Motor neuron (in vitro differentiated cells): ENCODE measurements at places on chromosomes 5 and 9.

DNA sequence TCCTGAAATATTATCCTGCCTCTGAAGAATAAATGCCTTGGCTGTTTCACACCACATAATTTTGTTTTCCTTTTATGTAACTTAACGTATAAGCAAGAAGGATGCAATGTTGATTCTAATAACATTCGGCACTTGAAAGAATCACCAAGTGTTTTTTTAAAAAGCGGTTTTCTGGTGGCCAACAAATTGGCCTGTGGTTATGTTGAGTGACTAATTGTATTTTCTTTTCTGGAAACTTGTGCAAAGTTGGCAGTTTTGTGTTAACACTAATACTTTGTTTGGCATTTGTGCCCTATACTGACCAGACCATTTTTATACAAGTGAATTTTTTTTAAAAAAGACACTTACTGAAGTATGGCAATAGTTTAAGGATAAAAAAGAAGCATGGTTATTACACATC is 452.7 kb downstream of the BNC2 start:
- ATAC-seq, result no peak

DNA sequence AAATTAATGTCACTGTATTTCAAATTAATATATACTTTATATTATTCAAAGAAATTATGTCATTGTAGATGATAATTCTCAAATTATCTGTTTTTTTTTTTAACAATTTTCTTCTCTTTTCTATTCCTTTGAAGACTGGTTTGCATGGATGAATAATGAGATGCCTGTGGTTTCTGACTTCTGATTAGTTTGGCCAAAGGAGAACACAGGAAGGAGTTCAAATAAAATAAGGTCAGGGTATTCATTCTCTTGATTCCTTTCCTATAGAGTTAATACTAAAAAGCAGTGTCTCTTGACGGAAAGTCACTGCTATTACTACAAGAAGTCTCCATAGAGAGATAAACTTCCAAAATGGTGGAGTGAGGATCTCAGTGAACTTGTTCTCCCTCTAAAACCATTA is 279.6 kb upstream of the FTMT start:
- ATAC-seq, result no peak

GRCh38 chr5:179258922-179259730 is 86.1 kb downstream of the ADAMTS2 start:
- no peak for ATAC-seq

DNA sequence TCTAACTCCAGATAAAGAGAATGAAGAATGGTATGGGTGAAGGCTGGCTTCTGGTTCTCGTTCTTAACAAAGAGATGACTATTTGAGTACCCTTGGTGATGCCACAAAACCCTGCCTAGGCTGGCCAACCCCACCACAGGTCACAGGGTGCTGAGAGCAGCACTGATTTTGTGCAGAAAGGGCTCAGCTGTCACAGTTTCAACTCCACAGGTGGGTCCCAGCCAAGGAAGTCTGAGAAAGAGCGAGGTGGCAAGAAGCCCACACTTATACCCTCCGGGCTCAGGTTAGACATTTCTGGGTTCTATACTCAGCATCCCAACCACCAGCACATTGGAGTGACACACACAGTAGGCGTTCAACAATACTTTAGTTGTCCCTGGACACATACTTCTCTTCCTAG is 118.1 kb downstream of the SLIT3 start:
- ATAC-seq, result no peak

DNA sequence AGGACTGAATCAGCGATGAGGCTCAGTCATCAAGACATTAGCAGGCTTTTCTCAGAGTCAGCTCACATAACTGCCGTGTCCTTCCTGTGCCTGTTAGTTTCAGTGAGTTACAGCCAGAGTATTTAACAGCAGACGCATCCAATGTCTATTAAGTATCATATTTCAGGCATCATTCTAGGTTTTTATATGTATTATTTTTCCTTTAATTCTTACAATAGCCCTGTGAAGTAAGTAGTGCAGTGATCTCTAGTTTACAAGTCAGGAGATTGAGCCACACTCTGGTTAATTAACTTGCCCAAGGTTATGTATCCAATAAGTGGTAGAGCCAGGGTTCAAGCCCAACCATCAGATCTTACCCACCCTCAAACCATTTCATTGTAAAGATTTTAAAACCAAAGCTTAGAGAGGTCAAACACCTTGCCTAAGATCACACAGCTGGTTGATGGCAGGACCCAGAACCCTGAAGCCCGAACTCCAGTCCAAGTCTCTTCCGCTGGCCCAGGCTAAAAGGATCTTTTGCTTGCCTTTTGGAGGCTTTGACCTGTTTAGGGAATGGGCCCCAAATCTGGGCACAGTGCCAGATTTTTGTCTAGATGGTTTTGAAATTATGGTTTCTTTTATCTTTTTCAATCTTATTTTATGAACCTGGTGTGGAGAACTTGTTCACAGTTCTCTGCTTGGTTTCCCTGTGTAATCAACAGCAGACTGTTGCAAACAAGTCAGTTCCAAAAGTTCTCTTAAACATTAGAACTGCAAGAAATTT is 261.2 kb upstream of the CLINT1 start:
- no peak for ATAC-seq

DNA sequence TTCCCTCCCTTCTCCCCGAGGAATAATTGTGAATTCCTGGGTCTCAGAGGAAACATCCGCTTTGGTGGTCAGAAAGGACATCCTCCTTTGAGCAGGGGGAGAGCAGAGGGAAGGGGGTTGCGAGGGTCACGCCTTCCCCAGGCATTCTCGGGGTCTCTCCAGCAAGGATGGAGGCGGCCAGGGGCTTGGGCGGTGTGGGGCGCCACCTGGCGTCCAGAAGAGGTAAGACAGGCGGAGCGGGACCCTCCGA is 129.1 kb downstream of the KCNIP1 start:
- peak; percentile 72 for ATAC-seq

GRCh38 chr5:122730456-122730855 is 44.4 kb upstream of the SNX2 start:
- ATAC-seq, result no peak

DNA sequence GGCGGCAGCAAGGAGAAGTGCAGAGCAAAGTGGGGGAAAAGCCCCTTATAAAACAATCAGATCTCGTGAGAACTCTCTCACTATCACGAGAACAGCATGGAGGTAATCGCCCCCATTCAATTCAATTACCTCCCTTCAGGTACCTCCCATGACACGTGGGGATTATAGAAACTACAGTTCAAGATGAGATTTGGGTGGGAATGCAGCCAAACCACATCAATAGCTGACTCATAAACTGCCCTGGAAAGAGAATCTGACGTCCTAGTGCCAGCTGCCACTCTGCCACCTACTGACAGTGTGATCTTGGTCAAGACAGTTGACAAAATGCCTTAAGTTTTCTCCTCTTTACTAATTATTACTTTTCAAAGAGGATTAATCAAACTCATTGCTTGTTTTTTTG is 128.3 kb downstream of the GPBP1 start:
- ATAC-seq, result no peak

- no peak for ATAC-seq
Observed at GRCh38 chr9:100511205-100511604, 38.3 kb downstream of the TMEFF1 start.
